Activated CD4-positive, alpha-beta T cell treated with anti-CD3 and anti-CD28 coated beads, Interleukin-2, amount 10 ng/mL, durations not matched to agents 7 days and 5 days (primary cell): ENCODE measurements at places on chromosomes 7 and 10. TPM values are rescaled to one million over a fixed set of nuclear protein-coding genes. Genes with fewer than 3 reads are reported as not detected.

DNA sequence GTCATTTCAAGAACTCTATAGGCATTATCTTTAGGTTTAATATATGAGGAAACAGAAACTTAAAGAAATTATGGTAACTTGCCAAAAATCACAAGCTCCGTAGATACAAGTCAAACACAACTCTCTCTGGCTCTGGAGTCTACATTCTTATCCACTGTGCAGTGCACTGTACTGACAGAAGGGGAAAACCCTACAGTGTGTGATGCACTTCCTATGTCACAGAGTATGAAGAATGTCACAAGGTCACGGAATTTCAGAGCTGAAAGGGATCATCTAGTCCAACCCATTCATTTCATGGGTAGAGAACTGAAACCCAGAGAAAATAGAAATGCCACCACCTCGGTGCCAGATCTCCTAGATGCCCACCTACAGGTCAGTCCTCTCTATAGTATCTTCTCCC, 86.1 kb downstream of the LRRTM3 start:
- no peaks in the 10 kb centered on the region for H3K4me1 ChIP-seq
- DNase-seq, result no peak
- H3K36me3 ChIP-seq, result no peaks in the 10 kb centered on the region
- H3K27ac ChIP-seq, result no peak overlapping the region
- H3K27me3 ChIP-seq, result no peaks in the 10 kb centered on the region

DNA sequence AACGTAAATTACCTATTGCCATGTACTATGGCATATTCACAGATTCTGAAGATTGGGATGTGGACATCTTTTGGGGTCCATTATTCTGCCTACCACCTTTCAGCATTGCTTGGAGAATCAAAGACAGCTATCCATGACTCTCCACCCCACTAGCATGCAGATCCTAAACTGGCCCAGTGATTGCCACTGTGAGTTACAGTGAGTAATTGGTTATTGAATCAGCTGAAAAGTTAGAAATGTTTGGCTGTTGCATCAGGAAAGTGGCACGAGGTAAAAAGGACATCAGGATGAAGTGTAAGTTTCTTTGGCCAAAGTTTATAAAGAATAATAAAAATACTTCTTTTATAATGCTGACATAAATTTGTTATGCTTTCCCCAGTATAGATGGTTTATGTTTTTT, 148.2 kb upstream of the ETV1 start:
- no peaks in the 10 kb centered on the region for H3K27me3 ChIP-seq
- DNase-seq, result no peak
- H3K4me3 ChIP-seq, result no peak overlapping the region
- no peaks in the 10 kb centered on the region for H3K36me3 ChIP-seq
- no peaks in the 10 kb centered on the region for H3K4me1 ChIP-seq
- no peak overlapping the region for H3K27ac ChIP-seq

GRCh38 chr7:93836116-93836515, 54.4 kb downstream of the TFPI2 start:
- H3K27me3 ChIP-seq, result no peaks in the 10 kb centered on the region
- no peaks in the 10 kb centered on the region for H3K36me3 ChIP-seq
- no peak overlapping the region for H3K27ac ChIP-seq

- H3K27me3 ChIP-seq, result no peaks in the 10 kb centered on the region
- no peak overlapping the region for H3K4me3 ChIP-seq
These were observed 55.2 kb upstream of the RPA3 start for GRCh38 chr7:7773334-7774309.

GRCh38 chr7:152354061-152354460, 81.7 kb downstream of the KMT2C start:
- no peak overlapping the region for H3K4me3 ChIP-seq
- peaks cover 53% of the 10 kb centered on the region for H3K36me3 ChIP-seq

DNA sequence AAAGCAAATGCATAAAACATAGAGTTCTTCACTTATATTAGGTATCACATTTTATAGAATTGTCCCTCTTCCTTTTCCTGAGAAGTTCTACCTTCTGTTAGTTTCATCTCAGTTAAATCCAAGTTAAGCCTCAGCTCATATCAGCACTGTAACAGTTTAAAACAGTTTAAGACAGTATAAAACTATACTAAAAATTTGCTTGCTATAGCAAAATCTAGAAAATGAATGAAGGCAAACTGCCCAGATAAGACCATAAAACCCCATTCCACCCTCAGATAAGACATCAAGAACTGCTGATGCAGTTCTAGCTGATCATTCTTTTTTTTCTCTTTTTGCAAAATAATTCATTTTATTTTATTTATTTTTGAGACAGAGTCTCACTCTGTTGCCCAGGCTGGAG, 177.2 kb downstream of the RNF133 start:
- DNase-seq, result no peak
- no peaks in the 10 kb centered on the region for H3K27me3 ChIP-seq
- H3K4me1 ChIP-seq, result no peaks in the 10 kb centered on the region
- H3K36me3 ChIP-seq, result no peaks in the 10 kb centered on the region
- H3K27ac ChIP-seq, result no peak overlapping the region
- no peak overlapping the region for H3K4me3 ChIP-seq

- peaks cover 8% of the 10 kb centered on the region for H3K27me3 ChIP-seq
- H3K36me3 ChIP-seq, result no peaks in the 10 kb centered on the region
- peak overlapping the region; percentile 11 for H3K27ac ChIP-seq
- H3K4me3 ChIP-seq, result no peak overlapping the region
These were observed 58.9 kb downstream of the FRMPD2 start for GRCh38 chr10:48215486-48216203.

GRCh38 chr7:41822259-41822817, 119.4 kb upstream of the INHBA start:
- no peak for DNase-seq
- H3K4me3 ChIP-seq, result no peak overlapping the region
- peaks cover 2% of the 10 kb centered on the region for H3K4me1 ChIP-seq
- no peak overlapping the region for H3K27ac ChIP-seq
- H3K36me3 ChIP-seq, result no peaks in the 10 kb centered on the region

DNA sequence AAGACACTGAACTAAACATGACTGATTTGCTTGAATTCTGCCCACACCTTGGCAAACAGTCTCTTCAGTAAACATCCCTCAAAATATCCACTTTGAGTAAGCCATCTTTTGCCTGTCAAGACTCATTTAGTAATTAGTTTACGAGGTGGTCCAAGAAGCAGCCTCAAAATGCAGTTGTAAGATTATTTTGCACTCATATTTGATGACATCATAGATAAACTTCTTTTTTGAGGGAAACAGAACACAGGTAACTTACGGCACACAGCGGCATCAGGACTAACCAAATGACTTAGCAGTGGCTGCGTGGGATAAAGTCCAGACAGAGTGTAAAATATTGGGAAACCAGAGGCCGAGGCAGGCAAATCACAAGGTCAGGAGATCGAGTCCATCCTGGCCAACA, 41.8 kb upstream of the STEAP1B start:
- peaks cover 2% of the 10 kb centered on the region for H3K4me1 ChIP-seq
- H3K4me3 ChIP-seq, result no peak overlapping the region
- H3K27ac ChIP-seq, result no peak overlapping the region
- DNase-seq, result no peak
- H3K27me3 ChIP-seq, result peaks cover 25% of the 10 kb centered on the region

GRCh38 chr10:75094465-75094864, 17.0 kb upstream of the SAMD8 start:
- DNase-seq, result no peak
- H3K36me3 ChIP-seq, result no peaks in the 10 kb centered on the region
- no peak overlapping the region for H3K4me3 ChIP-seq
- H3K27me3 ChIP-seq, result no peaks in the 10 kb centered on the region
- H3K4me1 ChIP-seq, result peaks cover 8% of the 10 kb centered on the region

GRCh38 chr10:100535715-100536353, at the start of gene HIF1AN:
Gene HIF1AN (plus strand): TSS chr10:100535943. CDS start chr10:100535959, 16 bp downstream.
- peaks cover 12% of the 10 kb centered on the region for H3K4me1 ChIP-seq
- H3K27me3 ChIP-seq, result no peaks in the 10 kb centered on the region
- H3K27ac ChIP-seq, result peak within 1 kb of the TSS; percentile 61

- H3K4me1 ChIP-seq, result peaks cover 21% of the 10 kb centered on the region
- no peaks in the 10 kb centered on the region for H3K36me3 ChIP-seq
- no peak overlapping the region for H3K4me3 ChIP-seq
- no peak overlapping the region for H3K27ac ChIP-seq
- DNase-seq, result no peak
- H3K27me3 ChIP-seq, result peaks cover 10% of the 10 kb centered on the region
These were observed 185.3 kb downstream of the DIP2C start for GRCh38 chr10:504121-504611.

- no peak overlapping the region for H3K27ac ChIP-seq
- no peaks in the 10 kb centered on the region for H3K27me3 ChIP-seq
- H3K36me3 ChIP-seq, result peaks cover 52% of the 10 kb centered on the region
- H3K4me1 ChIP-seq, result peaks cover 43% of the 10 kb centered on the region
- DNase-seq, result no peak
These were observed 132.6 kb downstream of the ELMO1 start for GRCh38 chr7:37315772-37316715.

- H3K27me3 ChIP-seq, result peaks cover 2% of the 10 kb centered on the region
- peaks cover 4% of the 10 kb centered on the region for H3K4me1 ChIP-seq
- H3K4me3 ChIP-seq, result no peak overlapping the region
- H3K36me3 ChIP-seq, result no peaks in the 10 kb centered on the region
- DNase-seq, result no peak
These were observed 98.9 kb downstream of the HERPUD2 start for GRCh38 chr7:35596061-35596460.

- no peak overlapping the region for H3K4me3 ChIP-seq
- DNase-seq, result no peak
- no peaks in the 10 kb centered on the region for H3K4me1 ChIP-seq
- no peak overlapping the region for H3K27ac ChIP-seq
- no peaks in the 10 kb centered on the region for H3K27me3 ChIP-seq
- no peaks in the 10 kb centered on the region for H3K36me3 ChIP-seq
These were observed 67.7 kb downstream of the FGFR2 start for GRCh38 chr10:121530481-121531075.

GRCh38 chr7:108363659-108364058, 92.6 kb downstream of the NRCAM start:
- DNase-seq, result no peak
- H3K4me1 ChIP-seq, result no peaks in the 10 kb centered on the region
- no peaks in the 10 kb centered on the region for H3K36me3 ChIP-seq
- H3K4me3 ChIP-seq, result no peak overlapping the region
- H3K27ac ChIP-seq, result no peak overlapping the region

DNA sequence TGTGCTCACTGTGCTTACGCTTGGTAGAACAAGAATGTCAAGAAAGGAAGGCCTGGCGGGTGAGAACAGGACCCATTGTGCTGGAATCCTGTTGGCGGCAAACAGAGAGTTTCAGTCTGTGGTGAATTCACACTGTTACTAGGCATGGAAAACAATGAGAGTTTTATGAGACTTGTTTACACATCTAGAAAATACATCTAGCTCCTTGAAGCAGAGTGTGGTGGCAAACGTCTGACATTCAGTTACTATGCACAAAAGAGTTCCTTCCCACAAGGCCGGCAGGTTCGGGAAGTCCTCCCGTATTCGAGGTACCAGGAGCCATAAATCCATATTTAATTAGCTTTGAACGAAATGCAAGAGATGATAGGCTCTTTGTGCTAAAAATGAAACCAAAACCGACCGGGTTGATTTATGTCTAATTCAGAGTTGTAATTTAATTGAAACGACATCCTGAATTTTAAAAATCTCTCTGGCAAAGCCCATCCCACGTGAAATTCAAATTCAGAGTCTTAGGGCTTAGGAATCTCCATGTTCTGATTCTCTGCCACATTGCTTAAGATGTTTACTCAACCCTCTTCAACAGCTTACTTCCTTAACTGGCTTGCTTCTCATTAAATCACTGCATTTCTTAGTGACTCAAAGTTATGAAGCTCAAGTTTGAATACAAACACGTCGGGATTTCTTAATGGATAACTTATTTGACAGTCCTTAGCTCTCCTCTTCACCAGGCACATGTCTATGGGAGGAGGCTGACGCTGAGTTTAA, 299.9 kb upstream of the PITRM1 start:
- peaks cover 15% of the 10 kb centered on the region for H3K27me3 ChIP-seq
- H3K27ac ChIP-seq, result peak overlapping the region; percentile 85
- H3K4me1 ChIP-seq, result peaks cover 39% of the 10 kb centered on the region

- no peak for DNase-seq
- peaks cover 2% of the 10 kb centered on the region for H3K36me3 ChIP-seq
These were observed 66.9 kb downstream of the BBS9 start for GRCh38 chr7:33196221-33196620.

CLDN3 gene
- total RNA-seq, result not detected

TRIM56 gene
- total RNA-seq, result 54.2 TPM

HDAC9 gene
- total RNA-seq, result 0.33 TPM

EFCAB10 gene
- not detected for total RNA-seq

ARMC3 gene
- total RNA-seq, result not detected

C10orf53 gene
- total RNA-seq, result not detected

CABCOCO1 gene
- not detected for total RNA-seq
